ENCODE measurements at places on chromosomes 13 and 19. TPM values are rescaled to one million over a fixed set of nuclear protein-coding genes. Genes with fewer than 3 reads are reported as not detected.

Gene IRGC
- not detected for total RNA-seq

Gene COX7A1
- total RNA-seq: not detected

Gene THSD8
- total RNA-seq: not detected

Gene ZNF626
- 16.5 TPM for total RNA-seq

Gene S1PR5
- total RNA-seq: not detected

Gene OR1I1
- total RNA-seq: not detected

Gene DIAPH3
- total RNA-seq: 33.6 TPM

Gene VRK3
- 20.5 TPM for total RNA-seq

Data from LHCN-M2 (cell line).